Thoracic aorta (tissue), 2 donors: ENCODE measurements at places on chromosomes 2 and 18. TPM values are rescaled to one million over a fixed set of nuclear protein-coding genes. Genes with fewer than 3 reads are reported as not detected.
A peak's percentile ranks its signal among the peaks of the same experiment; 100 is the strongest.

- no peak for DNase-seq
These were observed 363.4 kb upstream of the GCFC2 start for GRCh38 chr2:76073992-76074604.

GRCh38 chr18:37412333-37412732, 153.3 kb downstream of the CELF4 start:
- DNase-seq, result no peak

DNA sequence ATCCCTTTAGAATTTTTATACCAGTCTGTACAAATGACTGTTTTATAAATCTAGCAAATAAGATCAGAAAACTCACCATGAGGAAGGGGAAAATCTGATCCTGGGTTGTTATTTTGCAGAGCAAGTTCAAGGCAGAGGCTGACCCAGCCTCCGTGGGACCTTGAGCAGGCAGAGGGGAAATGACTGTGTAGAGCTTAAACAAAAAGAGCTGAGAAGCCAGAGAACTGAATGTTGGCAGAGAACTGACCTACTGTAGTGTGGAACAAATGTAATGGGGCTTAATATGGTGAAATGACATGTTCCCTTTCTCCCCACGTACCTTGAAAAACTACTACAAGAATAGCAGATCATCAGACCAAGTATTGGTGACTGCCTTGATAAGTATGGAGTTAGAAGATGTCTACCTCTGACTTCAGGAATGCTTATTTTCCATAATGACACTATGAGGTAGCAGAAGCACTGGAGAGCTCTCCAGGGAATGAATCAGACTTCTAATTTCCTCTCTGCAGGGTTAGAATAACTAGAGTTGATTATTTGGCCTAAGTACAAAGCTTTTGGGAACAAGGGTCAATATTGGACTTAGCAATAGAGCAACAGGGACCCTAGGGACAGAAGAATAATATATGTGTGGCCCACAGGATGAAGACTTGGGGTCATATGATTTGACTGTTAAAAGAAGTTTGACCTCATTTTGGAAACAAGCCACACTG, 304.4 kb downstream of the CCDC178 start:
- DNase-seq, result no peak

DNA sequence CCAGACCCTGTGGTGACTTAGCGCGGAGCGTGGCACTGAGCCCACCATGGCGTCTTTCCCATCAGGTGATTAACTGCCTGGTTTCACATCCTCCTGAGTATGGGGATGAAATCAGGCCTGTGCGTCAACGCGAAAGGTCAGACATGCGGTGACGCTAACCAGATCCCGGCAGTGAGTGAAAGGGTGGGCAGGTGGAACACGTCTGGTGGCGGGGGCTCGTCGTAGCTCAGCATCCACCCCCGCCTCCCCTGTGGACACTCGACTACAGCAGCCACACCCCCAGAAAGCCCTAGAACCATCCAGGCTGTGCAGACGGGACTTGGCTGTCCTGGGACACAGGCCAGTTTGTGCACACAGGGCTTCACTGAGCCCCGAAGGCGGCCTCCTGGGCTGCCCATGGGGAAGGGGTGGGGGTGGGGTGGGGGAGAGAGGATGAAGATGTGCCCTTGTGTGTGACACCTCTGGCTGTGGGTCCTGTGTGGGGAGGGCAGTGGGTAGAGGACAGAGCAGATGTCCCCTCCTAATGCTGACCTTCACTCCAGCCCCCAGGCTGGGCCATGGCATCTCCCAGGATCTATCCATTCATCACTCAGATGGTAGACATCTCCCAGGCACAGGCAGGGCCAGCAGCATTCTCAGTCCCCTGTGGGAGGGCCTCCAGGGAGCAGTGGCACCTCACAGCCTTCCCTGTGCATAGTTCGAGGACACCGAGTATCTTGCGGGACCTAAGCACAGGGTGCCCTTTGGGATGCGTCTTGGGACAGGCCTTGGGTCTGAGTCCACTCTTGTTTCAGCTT, 27.5 kb downstream of the RAMP1 start:
- peak; percentile 58 for DNase-seq

DNA sequence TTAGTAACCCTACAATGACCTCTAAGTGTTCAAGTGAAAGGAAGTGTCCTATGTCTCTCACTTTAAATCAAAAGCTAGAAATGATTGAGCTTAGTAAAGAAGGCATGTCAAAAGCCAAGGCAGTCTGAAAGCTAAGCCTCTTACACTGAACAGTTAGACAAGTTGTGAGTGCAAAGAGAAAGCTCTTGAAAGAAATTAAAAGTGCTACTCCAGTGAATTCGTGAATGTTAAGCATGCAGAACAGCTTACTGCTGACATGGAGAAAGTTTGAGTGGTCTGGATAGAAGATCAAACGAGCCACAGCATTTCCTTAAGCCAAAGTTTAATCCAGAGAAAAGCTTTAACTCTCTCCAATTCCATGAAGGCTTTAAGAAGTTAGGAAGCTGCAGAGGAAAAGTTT, 373.7 kb downstream of the NR4A2 start:
- no peak for DNase-seq

DNA sequence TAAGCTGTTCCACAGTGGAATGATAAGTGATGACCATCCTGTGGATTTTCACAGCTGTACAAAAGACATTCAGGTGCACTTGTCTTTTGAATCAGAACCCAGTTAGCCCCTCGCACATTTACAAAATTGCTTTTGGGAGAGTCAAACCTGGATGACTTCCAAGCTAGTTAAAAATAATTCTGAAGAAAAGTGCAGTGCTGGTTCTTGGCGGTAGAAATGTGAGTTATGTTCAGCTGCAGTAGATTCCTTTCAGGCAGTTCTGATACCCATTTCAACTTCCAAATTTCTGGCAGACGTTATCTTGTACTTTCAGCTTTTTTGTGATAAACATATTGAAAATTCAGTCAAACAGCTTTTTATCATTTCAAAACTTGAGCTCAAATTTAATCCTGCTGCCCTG, 324.7 kb downstream of the NRXN1 start:
- DNase-seq, result no peak

DNA sequence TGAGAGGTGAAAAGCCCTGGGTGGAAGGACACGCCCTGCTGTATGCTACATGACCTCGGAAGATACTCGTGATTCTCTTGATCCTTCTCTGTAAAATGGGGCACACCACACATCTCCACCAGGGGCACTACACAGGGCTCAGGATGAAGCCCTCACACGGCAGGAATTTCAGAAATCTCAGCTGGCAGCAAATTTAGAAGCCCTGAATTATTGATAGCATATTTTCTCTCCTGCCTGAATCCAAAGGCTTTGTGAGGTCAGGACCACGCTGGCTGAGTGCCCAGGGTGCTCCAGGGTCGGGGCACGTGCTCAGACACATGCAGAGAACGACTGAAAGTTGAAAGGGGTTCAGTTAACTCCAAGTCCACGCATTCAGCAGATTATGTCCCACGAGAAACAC, 42.1 kb upstream of the GALR1 start:
- peak; percentile 8 for DNase-seq

DNA sequence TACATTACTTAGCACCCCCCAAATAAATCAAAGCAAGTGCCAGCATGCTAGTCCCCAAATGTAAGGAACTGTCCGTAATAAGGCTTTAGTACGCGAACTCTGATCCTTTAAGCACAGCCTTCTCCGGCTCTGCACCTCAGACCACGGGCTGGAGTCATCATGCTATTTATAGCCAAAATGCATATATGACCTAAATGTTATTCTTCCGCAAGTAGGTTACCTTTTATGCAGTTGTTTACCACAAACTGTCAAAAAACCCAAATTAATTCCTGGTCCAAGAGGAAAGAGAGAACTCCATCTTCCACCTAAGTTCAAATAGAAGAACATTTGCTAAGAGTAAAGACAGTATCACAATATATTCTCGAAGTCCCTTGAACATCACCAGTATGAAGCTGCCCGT, 42.7 kb downstream of the ZNF516 start:
- no peak for DNase-seq

- DNase-seq, result no peak
These were observed 70.2 kb downstream of the SPTBN1 start for GRCh38 chr2:54526226-54526879.

DNA sequence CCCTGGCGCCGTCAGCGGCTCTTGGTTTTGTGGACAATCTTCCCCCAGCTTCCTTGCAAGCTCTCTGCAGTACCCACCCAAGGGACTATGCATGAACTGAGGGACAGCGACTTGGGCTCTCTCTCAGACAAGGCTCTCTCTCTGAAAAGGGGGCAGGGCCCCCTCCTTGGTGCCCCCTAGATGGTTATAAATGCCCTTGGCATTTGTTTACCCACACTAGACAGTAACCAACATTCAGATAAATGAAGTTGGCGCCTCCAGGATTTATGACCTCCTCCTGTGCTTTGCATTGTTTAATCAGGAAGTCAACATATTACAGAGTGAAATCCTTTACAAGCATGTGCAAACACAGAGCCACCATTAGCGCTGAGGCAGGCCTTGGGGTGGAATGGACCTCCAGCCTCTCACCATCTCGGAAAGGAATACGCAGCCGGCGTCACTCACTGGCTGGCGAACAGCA, 547.4 kb upstream of the ID2 start:
- DNase-seq, result no peak

DNA sequence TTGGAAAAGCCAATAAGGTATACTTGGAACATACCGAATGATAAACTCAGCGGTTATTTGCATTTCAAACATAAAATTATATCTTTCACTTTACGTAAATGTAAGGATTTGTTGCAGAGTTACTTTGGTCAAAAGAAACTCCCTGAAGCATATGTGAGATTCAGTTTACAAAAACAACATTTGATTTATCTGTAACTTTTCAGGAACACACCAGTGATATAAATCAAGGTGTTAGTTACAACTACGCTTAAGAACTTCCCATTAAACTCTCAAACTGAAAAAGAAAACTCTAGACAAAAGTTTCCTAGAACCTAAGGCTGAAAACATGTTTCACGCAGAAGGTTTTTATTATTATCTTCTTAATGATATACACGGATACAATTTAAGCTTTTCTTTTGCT, 110.6 kb upstream of the MEIS1 start:
- no peak for DNase-seq

DNA sequence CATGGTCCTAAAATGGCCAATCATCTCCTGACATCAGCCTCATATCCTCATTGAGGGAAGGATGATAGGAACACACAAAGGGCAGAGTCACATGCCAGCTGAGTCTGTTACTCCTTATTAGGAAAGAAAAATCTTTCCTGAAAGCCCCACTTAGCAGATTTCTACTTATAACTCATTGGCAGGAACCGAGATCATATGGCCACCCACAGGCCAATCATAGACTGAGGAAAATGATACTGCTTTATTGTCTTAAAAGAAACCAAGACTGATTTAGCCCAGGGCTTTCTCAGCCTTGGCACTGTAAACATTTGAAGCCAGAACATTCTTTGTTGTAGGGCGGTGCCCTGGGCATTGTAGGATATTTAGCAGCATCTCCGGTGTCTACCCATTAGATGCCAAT, 18.7 kb downstream of the GKN2 start:
- no peak for DNase-seq

DNA sequence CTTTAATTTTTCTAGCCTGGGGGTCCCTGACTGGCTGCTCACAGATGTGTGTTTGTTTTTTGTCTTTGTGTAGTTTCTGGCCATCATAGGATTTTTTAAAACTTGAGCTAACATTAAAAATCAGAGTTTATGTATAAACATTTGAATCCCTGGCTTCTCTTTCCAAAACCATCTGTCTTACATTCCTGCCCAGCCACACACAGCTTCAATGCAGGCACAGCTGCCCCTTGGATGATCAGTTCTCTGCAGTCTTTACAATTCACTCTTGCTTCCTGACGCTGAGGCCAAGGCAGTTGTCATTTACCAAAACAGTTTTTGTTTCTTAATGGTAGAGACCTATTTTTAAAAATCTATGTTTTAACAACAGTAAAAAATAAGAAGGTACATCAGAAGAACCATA, 169.2 kb upstream of the LRRTM1 start:
- DNase-seq, result no peak

DNA sequence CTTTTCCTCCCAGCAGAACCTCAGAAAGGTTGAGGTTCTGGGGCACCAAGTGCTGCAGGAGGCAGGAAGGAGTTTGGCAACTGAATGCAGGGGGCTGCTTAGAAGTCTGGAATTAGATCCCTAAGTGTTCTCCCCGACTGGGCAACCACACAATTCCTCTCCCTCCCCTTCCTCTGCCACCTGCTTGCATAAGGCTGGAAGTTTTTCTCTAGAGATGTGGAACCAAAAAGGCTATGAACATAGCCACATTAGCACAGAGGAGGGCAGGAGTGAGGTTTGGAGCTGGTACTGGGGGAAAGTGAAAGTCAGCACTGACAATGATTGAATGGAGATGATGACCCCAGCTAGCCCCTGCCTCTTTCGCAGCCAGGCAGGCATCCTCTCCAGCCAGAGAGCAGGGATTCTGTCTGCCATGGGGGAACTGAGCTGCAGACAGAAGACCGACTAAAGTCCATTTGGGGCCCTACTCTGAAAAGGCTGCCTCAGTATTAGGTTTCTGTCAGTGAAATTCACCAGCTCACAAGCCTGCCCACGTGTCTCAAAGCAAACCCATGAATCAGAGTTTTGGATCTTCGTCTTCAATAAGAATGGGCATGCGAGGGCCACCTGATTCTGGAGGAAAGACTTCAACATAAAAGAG, 87.9 kb upstream of the ITGA6 start:
- DNase-seq, result no peak

DNA sequence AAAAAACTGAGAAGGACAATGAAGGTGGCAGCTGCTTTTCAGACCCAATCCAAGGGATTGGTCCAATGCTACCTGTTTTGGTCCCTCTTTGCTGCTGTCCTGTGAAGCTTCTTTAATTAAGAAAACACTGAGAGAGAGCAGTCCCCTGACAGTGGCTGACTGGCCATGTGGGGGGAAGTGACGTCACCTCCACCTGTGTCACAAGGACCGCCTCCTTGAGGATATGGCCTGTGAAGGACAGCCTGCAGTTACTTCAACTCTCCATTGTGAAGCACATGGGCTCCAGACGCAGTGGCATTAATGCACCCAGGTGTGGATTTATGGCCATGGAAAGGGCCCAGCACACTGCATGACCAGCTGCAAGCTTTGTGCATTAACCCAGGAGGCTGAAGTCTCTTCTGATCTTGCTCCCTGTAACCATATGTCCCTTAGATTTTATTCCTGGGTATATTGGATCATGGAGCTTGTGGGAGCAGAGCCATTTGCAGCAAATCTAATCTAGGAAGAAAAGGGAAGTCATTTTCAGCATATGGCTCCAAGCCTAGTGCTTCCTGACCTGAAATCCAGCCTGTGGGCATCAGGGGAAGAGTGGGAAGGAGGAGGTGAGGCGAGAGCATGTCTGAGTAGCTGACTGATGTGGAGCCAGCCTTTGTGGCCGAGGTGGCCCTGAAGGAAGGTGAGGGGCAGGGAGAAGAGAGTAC, 32.2 kb downstream of the KIF5C start:
- no peak for DNase-seq

Gene FMNL2
- total RNA-seq, result 30.6 TPM

Gene CKAP2L
- not detected for total RNA-seq

Gene STRN
- 23.4 TPM for total RNA-seq

Gene UGT1A7
- total RNA-seq, result not detected

Gene CIB4
- total RNA-seq, result not detected

Gene TSPYL6
- not detected for total RNA-seq

Gene IDH1
- total RNA-seq, result 40.9 TPM

Gene CCDC195
- total RNA-seq, result not detected

Gene CACNB4
- total RNA-seq, result 13.8 TPM

Gene MRPL30
- 8.9 TPM for total RNA-seq

Gene ALPP
- not detected for total RNA-seq

Gene ITPRIPL1
- 0.63 TPM for total RNA-seq

Gene SPP2
- not detected for total RNA-seq

Gene CD207
- total RNA-seq, result not detected

Gene UGT1A8
- total RNA-seq, result not detected
